ENCODE measurements at places on chromosomes 16 and 17.

DNA sequence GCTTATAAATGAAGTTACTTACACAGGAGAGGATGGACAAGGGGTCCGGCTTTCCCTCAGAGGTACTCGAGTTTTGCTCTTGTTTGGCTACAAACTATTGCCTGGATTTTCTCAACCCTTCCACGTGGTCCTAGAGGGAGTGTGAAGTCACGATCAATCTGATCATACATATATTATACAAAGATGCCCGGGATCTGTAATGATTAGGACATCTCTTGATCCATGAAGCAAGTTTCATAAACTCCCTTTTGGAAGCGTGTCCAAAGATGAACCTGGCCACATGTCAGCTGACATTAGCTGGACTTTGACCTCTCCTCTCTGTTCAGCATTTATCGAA is 2.3 kb upstream of the CDH11 start:
- no peak for DNase-seq

DNA sequence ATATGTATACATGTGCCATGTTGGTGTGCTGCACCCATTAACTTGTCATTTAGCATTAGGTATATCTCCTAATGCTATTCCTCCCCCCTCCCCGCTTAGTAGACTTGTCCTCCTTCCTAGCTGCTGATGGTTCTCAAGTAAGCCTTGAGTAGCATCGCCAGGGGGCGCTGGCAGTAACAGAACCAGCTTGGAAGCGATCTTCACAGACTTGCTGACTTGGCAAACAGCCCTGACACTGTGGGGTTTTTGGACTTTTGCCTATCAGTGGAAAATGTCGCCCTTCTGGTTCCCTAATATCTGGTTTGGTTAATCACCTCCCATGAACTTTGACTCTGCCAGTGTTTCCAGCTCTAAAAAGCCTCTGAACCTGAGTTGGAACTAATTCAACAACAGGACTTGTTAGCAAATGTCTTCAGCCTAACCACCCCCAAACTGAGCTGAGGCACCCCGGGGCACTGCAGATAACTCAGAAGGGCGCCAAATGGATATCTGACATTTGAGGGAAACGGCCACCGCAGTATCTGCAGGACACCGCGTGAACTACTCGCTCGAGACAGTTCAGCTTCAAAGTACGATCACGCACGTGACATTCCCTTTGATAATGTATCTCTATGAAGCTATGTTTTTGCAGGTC is 15.4 kb upstream of the SPATA32 start:
- DNase-seq, result peak; percentile 93

- peak; percentile 6 for DNase-seq
These were observed 84.8 kb upstream of the DOC2B start for GRCh38 chr17:266219-266618.

DNA sequence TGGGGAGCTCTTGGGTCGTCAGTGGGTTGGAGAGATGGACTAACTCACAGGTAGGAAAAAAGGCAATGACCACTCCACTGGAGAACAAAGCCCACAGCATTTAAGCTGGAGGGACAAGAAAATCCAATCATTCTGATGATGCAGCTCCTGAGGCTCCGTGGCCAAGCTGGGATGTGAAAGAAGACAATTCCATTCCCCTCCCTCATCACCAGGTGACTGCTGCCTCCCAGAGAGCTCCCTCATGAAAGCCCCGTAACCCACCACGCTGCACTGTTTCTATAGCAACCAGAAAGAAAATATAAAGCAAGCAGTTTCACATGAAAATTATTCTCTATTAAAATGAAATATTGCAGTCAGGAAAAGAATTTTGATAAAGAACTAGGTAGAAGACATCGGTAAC is 15.2 kb downstream of the ANKRD11 start:
- no peak for DNase-seq

DNA sequence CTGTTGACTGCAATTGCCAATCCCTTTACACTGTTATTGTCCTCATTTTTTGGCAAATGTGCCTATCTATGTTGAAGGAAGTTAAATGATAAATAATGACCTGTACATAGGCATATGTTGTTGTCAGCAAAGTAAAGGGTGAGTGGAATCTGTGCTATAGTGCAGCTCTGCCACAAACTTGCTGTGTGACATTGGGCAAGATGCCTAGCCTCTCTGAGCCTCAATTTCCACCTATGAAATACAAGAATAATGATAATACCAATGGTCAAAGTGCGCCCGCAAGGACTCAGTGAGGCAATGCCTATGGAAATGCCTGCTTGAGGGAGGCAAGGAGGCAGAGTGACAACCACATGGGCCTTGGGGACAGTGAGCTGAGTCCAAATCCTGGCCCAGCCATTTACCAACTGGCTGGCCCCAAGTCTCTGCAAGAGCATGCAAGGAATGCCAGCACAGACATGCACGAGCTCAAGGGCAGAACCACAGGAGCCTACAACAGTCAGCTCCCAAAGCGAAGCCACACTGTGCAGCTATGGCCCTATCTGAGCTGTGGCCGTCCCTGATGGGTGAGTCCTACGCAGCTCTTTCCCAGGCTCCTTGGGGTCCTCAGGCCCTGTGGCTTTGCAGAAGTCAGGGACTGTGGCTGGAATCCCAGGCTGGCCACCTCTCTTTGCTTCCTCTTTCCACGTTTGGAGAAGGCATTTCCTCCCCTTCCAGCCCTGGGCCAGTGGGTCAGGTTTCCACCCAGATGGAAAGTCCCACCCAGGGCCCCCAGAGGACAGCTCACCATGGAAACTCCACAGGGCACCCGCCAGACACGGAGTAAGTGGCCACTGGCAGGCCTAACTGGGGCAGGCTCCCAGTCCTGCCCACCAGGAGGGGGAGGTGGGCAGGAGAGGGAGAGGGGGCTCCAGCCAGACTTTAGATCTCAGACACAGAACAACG is 82.1 kb downstream of the ZNF423 start:
- no peak for DNase-seq

Data from stimulated activated CD4-positive, alpha-beta T cell treated with anti-CD3 and anti-CD28 coated beads, Interleukin-2, amount 100 ng/mL, for 24 hours (primary cell).